ENCODE measurements at places on chromosomes 7 and 10. TPM values are rescaled to one million over a fixed set of nuclear protein-coding genes. Genes with fewer than 3 reads are reported as not detected.

- DNase-seq = no peak
Observed at GRCh38 chr10:8146650-8147049, 92.2 kb downstream of the GATA3 start.

- DNase-seq = no peak
Observed at GRCh38 chr7:127702052-127702652, 50.2 kb downstream of the SND1 start.

DNA sequence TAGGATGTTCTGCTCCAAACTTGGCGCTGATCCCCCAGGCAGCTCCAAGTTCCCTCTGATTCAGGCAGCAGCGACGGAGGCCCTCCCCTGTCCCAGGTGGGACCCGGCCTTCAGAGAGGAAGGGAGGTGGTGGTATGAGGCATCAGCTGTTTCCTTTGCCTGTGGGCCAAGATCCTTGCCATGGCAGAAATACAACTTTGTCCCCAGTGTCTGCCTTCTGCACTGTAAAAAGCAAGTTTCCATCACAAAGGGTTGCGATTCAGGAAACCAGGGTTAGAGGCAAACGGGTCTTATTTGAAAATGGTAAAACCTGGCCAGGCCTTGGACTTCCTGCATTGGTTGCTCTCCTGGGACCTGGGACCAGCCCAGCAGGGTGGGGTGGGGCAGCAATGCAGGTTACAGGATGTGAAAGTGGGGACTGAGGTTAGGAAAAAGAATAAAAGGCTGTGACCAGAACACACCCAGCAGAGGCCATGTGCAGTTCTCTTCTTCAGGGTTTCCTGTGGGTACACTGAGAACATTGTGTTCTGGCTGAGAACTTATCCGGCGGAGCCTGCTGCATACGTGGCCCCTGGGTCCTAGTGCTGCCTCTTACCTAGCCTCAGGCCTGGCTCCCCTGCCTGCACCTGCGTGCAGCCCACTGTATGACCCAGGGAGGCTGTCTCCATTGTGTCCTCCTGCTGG lies 25.1 kb upstream of the DDIT4 start:
- peak; percentile 78 for DNase-seq

DNA sequence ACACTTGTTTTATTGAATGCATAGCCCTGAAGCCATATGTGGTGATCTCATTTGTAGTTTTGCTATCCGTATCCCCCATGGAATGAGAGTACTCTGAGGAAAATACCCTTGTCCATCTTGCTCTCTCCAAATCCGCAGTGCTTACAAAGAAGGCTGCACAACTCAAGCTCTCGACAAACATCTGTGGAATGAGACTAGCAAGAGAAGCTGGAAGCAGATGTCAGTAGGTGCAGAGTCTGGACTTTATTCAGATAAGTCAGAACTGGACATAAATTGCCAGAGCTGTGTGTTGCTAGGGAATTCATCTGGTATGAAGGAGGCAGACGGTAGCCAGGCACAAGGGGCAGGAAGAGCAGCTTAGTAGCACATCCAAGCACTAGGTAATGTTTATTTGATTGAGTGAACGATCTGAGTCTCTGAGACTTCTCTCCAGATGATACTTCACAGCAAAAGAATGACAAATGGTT lies 1046.2 kb downstream of the XPNPEP1 start:
- DNase-seq = no peak

DNA sequence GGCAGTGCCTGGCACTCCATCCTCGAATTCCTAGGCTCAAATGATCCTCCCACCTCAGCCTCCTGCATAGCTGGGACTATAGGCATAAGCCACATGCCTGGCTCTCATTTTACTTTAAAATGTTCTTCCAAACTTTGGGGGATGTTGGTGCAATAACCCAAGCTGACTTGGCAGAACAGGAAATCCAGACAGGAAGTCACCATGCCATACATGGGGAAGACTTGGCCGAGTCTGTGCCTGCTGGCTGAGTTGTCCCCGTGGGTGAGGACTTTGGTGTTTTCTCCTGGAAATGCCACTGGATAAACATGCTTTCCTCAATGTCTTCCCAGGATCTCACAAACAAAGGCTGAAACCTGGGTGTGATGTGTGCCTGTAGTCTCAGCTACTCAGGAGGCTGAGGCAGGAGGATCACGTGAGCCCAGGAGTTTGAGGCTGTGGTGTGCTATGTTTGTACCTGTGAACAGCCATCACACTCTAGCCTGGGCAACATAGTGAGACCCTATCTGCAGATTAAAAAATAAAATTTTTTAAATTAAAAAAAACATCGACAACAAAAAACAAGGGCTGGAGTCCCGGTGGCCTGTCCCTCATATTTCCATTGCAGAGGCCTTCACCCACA lies 19.8 kb downstream of the HKDC1 start:
- DNase-seq = no peak

DNA sequence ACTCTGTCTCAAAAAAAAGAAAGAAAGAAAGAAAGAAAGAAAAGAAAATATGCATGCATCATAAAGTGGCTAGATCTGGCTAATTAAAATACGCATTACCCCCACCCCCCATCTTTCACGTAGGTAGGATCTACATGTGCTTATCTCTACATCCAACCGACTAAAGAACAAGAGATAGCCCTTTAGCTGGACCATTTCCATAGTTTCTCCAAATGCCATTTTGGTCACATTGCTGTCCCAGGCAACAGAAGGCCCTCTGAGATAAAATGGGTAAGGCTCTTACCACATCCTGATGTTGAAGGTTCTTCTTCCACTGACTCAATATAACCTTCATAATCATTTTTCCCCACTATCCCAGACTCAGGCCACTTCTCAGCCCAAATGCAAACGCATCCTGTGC lies 31.5 kb downstream of the PIK3AP1 start:
- no peak for DNase-seq

DNA sequence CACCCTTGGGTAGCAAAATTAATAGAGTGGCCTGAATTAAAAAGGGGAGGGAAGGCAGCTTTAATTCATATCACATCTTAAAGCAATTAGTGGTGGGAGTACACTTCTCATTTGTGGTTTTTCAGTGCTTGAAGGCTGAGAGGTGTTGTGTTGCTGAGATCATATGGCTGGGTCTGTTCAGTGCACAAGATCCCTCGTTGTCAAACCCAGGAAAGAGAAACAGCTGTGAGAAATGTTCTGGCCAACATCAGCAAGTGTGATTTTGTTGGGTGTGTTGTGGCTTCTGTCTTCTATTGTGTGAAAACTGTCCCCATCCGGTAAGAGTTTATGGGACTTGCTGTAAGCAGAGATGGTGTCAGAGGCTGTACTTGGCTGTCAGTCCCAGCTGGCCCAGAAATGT lies 197.9 kb upstream of the BMPER start:
- peak; percentile 48 for DNase-seq

DNA sequence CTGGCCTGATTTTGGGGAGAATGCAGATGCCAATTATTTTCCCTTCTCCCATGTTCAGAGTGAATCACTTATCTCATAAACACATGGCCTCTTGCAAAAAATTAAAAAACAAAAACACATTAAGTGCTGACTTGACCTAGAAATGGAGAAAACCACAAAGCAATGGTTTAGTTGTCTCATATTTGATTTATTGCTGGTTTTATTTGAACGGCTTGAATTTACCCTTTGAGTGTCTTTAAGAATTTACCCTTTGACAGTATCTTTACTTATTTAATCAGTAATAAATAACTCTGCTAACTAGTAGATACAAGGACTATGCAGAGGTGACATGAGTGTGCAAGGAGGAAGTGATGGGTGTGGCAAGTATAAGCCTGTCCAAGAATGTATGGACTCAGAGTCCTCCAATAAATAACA lies 68.1 kb upstream of the GSDME start:
- no peak for DNase-seq

DNA sequence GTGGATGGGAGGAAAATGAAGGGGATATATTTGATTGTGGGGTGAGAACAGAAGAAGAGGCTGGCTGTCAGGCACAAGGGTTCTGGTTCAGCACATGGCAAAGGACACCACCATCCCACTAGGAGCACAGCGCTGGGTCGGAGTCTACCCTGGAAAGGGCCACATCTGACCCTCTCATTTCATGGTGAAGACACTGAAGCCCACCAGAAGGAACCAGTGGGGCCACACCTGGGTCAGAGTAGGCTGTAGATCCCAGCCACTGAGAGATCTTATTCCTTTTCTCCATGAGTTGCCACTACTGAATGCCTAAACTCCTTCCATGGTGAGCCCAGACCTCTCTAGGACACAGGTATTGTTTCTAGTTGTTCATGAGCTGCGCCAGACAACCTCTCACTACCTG lies 25.8 kb downstream of the SFTPD start:
- DNase-seq = no peak

DNA sequence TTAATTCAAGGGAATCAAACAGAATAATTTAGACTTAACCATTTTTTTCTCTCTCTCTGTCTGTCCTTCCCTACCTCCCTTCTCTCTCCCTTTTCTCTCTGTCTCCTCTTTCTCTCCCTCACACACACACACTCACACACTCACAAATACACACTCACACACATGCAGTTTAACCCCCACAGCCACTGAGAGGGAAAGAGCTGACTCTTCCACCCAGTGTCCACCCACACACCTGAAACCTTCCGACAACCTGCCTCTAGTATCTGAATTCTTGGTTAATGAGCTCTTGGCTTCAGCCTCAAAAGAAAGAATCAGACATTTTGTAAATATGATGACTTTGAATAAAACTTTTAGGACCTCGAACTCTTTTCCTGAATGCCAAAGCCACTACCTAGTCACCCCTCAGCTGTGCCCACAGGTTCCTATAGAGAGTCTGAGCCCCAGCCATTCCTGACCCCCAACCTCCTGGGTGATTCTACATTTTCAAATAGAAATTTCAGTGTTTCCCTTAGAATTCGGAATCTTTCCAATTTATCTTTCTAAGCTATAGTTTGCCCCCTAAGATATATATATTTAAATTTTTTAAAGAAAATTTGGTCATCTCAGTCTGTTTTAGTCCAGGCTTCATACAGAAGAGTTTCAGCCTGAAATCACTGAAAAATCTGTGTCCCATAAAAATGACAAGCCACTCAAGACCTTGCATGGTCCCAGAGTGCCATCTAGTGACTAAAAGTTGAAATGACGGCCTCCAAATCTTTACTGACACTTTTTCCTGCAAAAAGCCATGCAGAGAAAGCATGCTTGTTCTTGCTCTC lies 202.8 kb downstream of the IPMK start:
- DNase-seq = peak; percentile 51

- DNase-seq = no peak
Observed at GRCh38 chr7:134018306-134018705, 108.8 kb upstream of the LRGUK start.

GRCh38 chr7:17058568-17058967 lies 176.8 kb upstream of the AGR3 start:
- DNase-seq = peak; percentile 60

GRCh38 chr7:45919231-45919784 lies 1.8 kb downstream of the IGFBP3 start:
- DNase-seq = no peak

- DNase-seq = no peak
Observed at GRCh38 chr7:12731214-12731656, 43.8 kb downstream of the ARL4A start.

- peak; percentile 29 for DNase-seq
Observed at GRCh38 chr7:133742709-133743538, 384.2 kb upstream of the LRGUK start.

- no peak for DNase-seq
Observed at GRCh38 chr7:54989453-54990225, 29.2 kb upstream of the EGFR start.

- no peak for DNase-seq
Observed at GRCh38 chr7:1630700-1631336, 39.3 kb upstream of the ELFN1 start.

- peak; percentile 43 for DNase-seq
Observed at GRCh38 chr7:78448911-78449310, 650.3 kb downstream of the PHTF2 start.

GRCh38 chr7:134121632-134122139 lies 5.5 kb upstream of the LRGUK start:
- DNase-seq = no peak

DNA sequence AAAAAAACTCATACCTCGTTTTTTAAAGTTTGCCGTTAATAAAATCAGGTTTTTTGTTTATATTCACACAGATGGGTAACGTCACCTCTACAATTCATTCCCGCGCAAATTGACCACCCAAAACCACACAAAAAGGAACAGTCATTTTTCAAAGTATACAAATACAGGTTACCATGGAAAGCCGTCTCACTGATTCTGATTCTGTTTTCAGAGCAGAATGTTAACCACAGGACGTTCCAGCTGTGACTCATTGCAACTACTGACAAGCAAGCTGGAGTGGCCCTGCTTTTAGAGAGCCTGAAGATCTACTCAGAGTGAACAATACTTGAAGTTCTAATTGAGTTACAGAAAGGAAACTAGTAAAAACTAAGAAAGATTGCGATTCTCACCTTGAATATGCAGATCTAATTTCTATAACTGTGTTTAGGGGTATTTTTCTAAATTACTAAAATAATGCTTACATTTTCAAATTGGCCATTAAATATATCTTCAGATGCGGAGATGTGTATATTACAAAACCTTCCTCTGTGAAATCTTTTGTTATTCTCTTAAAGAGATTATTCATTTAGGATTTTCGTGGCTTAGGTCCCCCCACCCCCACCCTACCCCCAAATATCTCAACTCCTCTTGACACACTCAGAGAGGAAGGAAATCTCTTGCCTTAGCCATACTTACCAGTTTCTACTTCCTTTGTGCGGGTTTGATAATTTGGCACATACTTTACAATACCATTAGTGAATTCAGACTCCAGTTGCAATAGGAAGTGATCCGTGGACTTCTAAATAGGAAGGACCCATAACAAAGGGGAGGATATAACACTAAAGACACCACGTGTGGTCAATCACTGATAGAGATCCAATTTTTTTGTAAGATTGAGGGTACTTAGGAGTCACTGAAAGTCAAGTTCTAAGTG lies 106.0 kb downstream of the CUBN start:
- DNase-seq = peak; percentile 97

Gene NYAP1
- 6.3 TPM for total RNA-seq

Gene UCMA
- not detected for total RNA-seq

Gene MMD2
- not detected for total RNA-seq

Gene ADIRF
- total RNA-seq = 10.1 TPM

Gene LIPF
- total RNA-seq = not detected

Gene GRID1
- total RNA-seq = not detected

Gene COBL
- total RNA-seq = not detected

Gene UCN3
- not detected for total RNA-seq

Gene SLC26A5
- 1.4 TPM for total RNA-seq

Gene RPS24
- 1,816 TPM for total RNA-seq

Gene FFAR4
- not detected for total RNA-seq

Gene ALOX5
- not detected for total RNA-seq

Gene WNT16
- total RNA-seq = not detected

Gene SPDYE11
- not detected for total RNA-seq

Gene PDIA4
- 210 TPM for total RNA-seq

Gene OR2A42
- total RNA-seq = not detected

Gene CDH23
- under 0.01 TPM for total RNA-seq

Gene ANKRD26
- total RNA-seq = 5.0 TPM

Data from lung microvascular endothelial cell (primary cell).